ENCODE measurements at places on chromosomes 4 and X.
A peak's percentile ranks its signal among the peaks of the same experiment; 100 is the strongest.

DNA sequence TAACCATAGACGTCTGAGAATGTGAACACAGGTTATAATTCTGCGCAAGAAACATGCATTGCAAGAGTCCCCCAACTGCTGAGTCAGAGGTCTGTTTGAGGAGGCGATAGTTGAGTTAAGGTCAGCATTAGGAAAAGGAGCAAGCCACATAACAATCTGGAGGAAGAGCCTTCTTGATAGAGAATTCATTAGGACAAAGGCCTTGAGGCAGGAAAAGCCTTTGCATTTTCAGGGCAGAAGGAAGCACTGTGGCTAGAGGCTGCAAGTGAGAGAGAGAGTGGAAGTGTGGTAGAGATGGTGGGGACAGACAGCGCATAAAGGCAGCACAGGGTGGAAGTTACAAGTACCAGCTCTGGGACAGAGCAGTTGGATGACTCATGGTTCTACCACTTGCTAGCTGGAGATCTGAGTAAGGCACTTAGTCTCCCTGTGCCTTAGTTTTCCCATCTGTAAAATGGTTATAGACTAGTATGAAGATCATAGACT lies 125.8 kb upstream of the LNX1 start:
- no peak for DNase-seq

GRCh38 chr4:151988591-151988990 lies 227.8 kb upstream of the GATB start:
- DNase-seq, result no peak

DNA sequence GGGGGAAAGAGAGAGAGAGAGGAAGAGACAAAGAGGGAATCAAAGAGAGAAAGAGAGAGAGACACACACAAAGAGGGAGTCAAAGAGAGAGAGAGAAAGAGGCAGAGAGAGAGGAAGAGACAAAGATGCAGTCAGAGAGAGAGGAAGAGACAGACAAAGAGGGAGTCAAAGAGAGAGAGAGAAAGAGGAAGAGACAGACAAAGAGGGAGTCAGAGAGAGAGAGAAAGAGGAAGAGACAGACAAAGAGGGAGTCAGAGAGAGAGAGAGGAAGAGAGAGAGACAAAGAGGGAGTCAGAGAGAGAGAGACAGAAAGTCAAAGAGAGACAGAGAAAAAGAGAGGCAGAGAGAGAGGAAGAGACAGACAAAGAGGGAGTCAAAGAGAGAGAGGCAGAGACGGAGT lies 45.5 kb downstream of the MAGEA9 start:
- no peak for DNase-seq

GRCh38 chr4:48565362-48566033 lies 75.4 kb downstream of the ZAR1 start:
- no peak for DNase-seq

GRCh38 chr4:1683736-1684505 lies at the start of gene FAM53A:
FAM53A (minus strand) TSS chr4:1684313; CDS start chr4:1668741, 15,572 bp downstream.
- DNase-seq, result no peak

- DNase-seq, result no peak
These were observed 49.9 kb upstream of the MTMR1 start for GRCh38 chrX:150643271-150643670.

GRCh38 chr4:62226082-62226481 lies 1026.0 kb downstream of the ADGRL3 start:
- no peak for DNase-seq

DNA sequence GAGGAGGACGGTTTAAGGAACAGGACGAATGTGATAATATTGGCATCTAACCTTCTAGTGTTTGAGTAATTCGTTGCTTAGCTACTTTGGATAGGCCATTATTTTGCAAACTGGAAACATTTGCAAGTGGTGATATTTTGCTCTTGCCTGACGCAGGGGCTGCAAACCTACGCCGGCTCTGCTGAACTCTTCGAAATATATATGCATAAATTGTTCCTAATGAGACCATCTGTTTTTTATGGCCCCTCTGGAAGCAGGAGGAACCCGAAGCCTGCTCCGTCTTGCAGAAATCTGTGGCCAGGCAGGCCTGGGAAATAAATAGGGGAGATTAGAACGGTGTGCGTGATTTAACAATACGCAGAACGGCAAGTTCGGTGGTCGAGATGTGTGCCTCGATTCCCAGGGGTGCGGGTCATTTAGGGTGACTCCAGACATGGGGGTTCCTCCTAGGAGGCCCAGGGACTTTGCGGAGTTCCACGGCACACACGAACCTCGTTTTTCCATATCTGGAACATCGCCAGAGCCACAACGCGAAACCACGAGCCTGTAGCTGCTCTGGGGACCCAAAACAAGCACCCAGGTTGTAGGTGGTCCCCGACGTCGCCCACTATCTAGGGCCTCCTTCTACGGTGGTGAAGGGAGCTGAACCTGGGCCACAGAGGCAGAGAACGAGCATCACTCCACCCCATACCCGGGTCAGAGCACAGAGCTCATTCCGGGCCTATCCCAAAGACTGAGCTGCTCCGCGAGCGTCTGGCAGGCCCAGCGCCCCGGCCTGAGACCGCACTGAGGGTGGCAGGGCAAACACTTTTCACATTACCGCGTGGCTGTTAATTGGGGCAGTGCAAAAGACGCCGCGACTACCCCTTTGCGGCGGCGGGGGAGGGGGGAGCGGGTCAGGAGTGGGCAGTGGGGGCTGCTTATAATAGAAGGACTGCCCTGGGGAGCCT lies 89.7 kb downstream of the BCOR start:
- DNase-seq, result no peak

- no peak for DNase-seq
These were observed 8.0 kb upstream of the ARSJ start for GRCh38 chr4:113987382-113987941.

DNA sequence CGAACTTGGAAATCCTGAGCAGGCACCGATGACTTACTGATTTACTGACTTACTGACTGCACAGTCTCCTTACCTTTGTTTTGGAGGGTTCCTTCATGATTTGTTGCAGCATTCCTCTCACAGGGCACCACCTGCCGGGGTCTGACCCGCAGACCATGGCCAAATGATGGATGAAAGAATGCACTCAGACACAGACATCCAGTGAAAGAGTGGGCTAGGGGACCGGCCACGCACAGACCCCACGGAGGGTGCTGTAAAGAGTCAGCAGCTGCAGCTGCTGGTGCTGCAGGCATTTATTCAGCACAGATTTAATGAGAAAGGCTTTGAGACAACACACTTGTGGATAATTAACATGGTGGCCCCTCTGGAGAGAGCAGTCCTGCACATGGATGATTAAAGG lies 3.4 kb downstream of the MAGEB5 start:
- DNase-seq, result no peak

DNA sequence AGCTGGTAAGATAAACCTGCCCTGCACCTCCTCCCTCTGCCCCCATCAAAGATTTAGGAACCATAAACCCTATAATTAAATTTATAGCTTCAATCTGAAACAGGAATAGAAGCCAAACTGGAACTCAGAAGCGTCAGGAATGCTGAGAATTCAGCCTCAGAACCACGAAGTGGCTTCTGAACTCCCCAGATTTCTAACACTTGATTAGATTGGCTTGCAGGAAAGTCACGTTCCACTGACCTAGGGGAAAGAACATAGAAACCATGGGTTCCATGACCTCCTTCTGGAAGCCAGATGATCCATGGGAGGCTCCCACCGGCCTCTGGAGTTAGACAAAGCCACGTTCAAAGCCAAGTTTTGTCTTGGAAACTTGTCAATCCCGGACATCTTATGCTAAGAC lies 356.5 kb downstream of the MID1IP1 start:
- DNase-seq, result no peak

GRCh38 chr4:79982601-79983322 lies 90.3 kb downstream of the ANTXR2 start:
- DNase-seq, result no peak

DNA sequence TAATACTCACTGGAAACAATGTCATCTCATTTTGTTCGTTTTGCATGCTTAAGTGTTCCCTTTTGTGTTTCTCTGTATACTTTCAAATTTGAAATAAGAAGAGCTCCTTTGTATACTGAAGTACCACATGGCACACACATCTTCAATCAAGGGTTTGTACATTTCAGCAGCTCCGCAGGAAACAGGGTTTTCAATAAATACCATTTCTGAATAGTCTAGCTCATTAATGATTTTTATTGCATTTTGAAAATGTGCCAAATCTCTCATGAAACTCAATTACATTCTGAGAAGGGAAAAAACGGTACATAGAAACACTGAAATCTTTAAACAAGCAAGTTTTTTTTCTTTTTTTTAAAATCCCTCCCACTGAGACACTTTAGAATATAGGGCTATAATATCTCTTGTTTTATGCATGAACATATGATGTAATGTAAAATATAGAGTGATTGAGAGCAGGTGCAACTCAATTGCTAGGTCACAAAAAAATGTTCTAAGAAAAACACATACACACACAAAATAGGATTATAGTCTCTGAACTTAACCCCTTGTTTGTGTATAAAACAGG lies 914.2 kb upstream of the PCDH7 start:
- DNase-seq, result no peak

DNA sequence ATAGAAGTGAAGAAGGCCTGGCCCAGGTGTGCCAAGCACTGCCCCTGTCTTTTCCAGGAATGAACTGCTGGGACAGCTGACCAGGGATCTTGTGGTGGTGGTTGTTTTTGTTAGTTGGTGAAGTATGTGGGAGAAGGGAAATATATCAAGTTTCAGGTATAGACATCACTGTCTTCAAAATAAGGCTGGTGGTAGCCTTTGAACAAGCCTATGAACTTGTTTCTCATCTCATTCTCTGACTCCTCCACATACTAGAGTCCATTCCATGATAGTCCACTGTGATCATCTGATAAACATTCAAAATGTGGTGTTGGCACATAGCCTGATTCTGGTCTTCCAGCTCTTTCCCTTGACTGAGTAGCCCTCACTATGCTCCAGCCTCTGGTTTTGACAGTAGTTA lies 303.7 kb downstream of the CAMK2D start:
- DNase-seq, result no peak

- DNase-seq, result no peak
These were observed 131.7 kb downstream of the EPHA5 start for GRCh38 chr4:65538571-65538970.

GRCh38 chr4:876780-877179 lies 50.9 kb upstream of the CPLX1 start:
- DNase-seq, result no peak

DNA sequence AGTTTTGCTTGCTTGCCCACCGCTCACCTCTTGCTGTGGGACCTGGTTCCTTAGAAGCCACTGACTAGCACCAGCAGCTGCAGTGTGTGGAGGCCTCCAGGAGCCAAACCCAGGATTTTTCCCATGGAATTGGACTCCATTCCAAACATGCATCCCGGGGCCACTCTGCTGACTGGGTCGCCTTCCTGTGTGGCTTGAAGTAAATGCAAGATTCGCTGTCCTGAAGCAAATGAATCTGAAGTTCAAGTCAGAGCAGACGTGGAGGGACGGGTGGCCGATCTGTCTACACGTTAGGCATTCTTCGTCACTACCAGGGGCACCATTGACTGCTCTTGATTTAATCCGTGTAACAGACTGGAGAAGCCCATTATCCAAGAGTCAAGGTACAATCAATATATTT lies 109.0 kb downstream of the SHOX start:
- DNase-seq, result no peak

DNA sequence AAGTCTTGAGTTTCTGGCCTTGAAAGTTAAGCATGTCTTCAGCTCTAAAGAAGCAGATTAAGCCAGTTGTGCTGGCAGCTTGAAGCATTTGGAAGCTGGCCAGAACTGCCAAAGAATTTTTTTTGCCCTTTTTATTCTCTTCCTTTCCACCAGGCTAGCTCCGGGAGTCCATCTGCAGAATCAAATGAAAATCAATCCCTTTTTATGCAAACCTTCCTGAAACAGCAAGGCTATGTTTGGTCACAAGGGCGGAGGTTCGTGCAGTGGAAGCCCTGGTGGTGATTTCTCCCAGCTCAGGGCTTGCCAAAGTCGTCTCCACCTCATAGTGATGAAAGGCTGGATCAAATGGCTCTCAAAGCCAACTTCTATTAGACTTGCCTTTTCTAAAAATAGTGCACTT lies 21.6 kb upstream of the C4orf54 start:
- no peak for DNase-seq

DNA sequence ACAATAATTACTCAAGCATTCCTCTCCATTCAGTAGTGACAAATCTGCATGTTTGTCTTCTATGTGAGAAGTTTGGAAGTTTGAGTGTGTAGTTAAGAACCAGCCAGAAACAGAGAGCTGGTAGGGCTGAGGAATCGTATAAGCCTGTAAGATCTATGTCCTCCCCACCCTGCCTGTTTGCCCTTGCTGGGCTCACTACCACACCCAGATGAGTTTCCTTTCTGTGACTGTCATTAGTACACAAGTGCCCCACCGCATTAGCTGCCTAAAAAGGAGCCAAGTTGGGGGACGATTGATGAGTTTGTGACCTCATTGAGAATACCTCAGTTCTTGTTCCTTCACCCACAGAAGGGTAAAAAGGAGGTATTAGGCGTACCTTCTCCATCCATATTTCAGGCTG lies 28.3 kb downstream of the DOCK11 start:
- DNase-seq, result no peak

GRCh38 chr4:159266981-159267868 lies 164.3 kb downstream of the RAPGEF2 start:
- no peak for DNase-seq

DNA sequence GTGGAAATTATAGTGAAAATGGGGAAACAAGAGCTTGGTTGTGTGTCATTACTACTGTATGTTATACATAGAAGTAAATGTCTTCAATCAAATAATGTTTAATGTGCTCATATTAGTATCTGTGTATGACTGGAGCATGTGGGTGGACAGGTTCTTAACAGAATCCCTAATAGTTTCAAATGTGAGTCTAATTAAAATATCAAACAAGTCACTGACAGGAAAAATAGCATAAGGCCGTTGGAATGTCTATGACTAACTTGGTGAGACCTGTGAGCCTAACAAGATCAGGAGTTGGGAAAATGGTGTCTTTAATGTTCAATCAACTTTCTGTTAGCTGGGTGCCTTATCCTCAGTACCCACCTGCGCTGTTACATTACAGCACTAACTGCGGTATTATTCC lies 6.2 kb upstream of the CXCL3 start:
- DNase-seq, result no peak

- peak; percentile 4 for DNase-seq
These were observed 168.3 kb downstream of the SPRY1 start for GRCh38 chr4:123564758-123565346.

All from activated CD8-positive, alpha-beta memory T cell treated with anti-CD3 and anti-CD28 coated beads for 1 hour (primary cell).